GM23248 (cell line): ENCODE measurements at places on chromosomes 1 and 21.

GRCh38 chr1:243621973-243622372 is 228.1 kb downstream of the AKT3 start:
- DNase-seq: no peak

DNA sequence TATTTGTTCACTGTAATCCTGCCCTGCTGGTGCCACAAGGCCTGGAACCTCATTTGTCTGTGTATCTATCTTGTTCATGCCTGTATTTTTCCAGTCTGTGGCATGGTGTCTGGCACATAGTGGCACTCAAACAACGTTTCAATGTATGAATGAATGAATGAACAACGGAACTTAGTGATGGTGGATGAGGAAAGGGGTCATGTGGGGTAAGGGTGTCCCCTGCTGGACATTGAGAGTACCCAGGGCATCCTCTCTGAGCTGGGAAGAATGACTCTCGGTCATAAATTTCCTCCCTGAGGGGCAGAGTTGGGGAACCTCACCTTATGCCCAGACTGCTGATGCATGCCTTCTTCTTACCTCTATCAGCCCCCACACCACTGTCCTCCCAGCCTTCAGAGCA is 18.9 kb upstream of the ZNF683 start:
- DNase-seq: peak; percentile 72

DNA sequence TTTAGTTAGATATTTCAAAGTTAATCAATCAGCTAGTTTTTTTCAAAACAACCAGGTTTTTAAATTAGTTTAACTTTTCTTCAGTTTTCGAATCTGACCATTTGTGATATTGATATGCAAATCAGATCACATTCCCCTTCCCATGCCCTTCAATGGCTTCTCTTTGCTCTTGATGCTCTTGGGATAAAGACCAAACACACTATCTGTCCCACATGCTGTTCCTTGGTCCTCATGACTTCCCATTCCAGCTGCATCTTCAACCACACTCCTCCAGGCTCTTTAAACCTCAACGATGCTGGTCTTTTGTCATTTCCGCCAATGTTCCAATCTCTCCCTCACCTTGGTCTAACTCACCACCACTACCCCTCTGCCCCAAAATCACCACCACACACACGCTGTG is 285.8 kb downstream of the LMX1A start:
- DNase-seq: no peak

- DNase-seq: no peak
These were observed 20.4 kb upstream of the FOXO6 start for GRCh38 chr1:41340655-41341364.

DNA sequence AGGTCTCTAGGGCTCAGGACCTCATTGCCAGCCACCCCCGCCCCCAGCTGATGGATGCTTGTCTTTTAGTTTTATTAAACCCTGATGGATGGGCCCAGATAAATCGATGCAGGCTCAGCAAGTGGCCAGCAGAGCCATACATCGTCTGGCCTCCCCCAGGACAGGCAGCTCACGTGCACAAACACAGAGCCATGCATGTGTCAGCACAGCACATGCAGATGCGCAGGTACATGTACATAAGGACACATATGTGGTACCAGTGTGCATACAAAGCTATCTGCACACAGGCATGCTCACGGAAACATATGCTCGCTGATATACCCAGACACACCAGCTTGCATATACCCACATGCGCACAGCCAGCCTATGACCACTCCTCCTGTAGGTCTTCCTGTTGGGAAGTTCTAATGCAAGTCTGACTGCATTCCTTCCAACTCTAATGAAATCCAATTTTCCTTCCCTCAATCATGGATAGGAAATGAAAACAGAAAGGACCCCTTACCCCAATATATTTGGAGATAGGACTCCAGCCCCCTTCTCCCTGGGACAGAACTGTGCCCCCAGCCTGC is 897 bp downstream of the COL16A1 start:
- peak; percentile 56 for DNase-seq
